ENCODE measurements at places on chromosomes 3 and 15. TPM values are rescaled to one million over a fixed set of nuclear protein-coding genes. Genes with fewer than 3 reads are reported as not detected.

Gene ARMC8
- total RNA-seq: 109 TPM

Gene FOXL2
- total RNA-seq: 0.46 TPM

Gene PLCL2
- 112 TPM for total RNA-seq

Gene CPN2
- total RNA-seq: not detected

Gene OR5K2
- total RNA-seq: not detected

Gene TP63
- 0.23 TPM for total RNA-seq

Gene TMEM212
- not detected for total RNA-seq

Gene EFCC1
- total RNA-seq: 1.6 TPM

Gene MST1R
- 0.92 TPM for total RNA-seq

Gene CCDC191
- total RNA-seq: 10.6 TPM

Gene AP3S2
- 60.2 TPM for total RNA-seq

Gene PLAAT1
- 13.6 TPM for total RNA-seq

Gene SLC24A5
- 0.92 TPM for total RNA-seq

Gene DAZL
- 0.23 TPM for total RNA-seq

Gene POPDC2
- 0.69 TPM for total RNA-seq

Gene CD96
- total RNA-seq: not detected

Gene TMC3
- 0.23 TPM for total RNA-seq

Gene UBE3A
- total RNA-seq: 204 TPM

Gene RLBP1
- total RNA-seq: 0.69 TPM

Gene CAND2
- total RNA-seq: 16.8 TPM

Gene XCR1
- not detected for total RNA-seq

Gene NSMCE3
- total RNA-seq: 14.5 TPM

Gene TRPM1
- total RNA-seq: not detected

Gene CDC25A
- 10.8 TPM for total RNA-seq

Gene CATSPER2
- 5.5 TPM for total RNA-seq

Gene LRRC3B
- 39.9 TPM for total RNA-seq

Gene SCN11A
- total RNA-seq: 0.46 TPM

Gene ZNF385D
- total RNA-seq: 36.7 TPM

Gene LRRK1
- 3.0 TPM for total RNA-seq

Gene RTP1
- total RNA-seq: 3.2 TPM

Gene CPNE4
- total RNA-seq: 51.4 TPM

Gene PLSCR2
- total RNA-seq: not detected

Gene TNFAIP8L3
- total RNA-seq: 5.5 TPM

Gene TUSC7
- total RNA-seq: not detected

Gene MKRN3
- total RNA-seq: 23.8 TPM

Gene SH2D7
- not detected for total RNA-seq

Gene CSTA
- 1.4 TPM for total RNA-seq

Gene DPPA2
- not detected for total RNA-seq

Gene LRTM1
- total RNA-seq: not detected

Gene NAALADL2
- total RNA-seq: 20.3 TPM

Gene ARHGEF26
- total RNA-seq: 15.2 TPM

Gene GOLGA6L10
- 2.5 TPM for total RNA-seq

Gene CYP19A1
- 7.2 TPM for total RNA-seq

Gene SLC12A1
- total RNA-seq: 5.8 TPM

Gene ZNF717
- 28.4 TPM for total RNA-seq

Gene NRG4
- total RNA-seq: 1.8 TPM

Gene SUCNR1
- 1.4 TPM for total RNA-seq

Gene DLL4
- total RNA-seq: 5.1 TPM

Gene DET1
- 10.1 TPM for total RNA-seq

Gene EIF4E3
- 32.5 TPM for total RNA-seq

Gene ASB14
- total RNA-seq: 0.69 TPM

Gene CD200
- total RNA-seq: 79.1 TPM

Gene GRM7
- 76.1 TPM for total RNA-seq

Gene GPR160
- 5.3 TPM for total RNA-seq

Data from diencephalon (tissue), 1 donor.